MG63 (cell line): ENCODE measurements at places on chromosomes 2 and 18. TPM values are rescaled to one million over a fixed set of nuclear protein-coding genes. Genes with fewer than 3 reads are reported as not detected.
A peak's percentile ranks its signal among the peaks of the same experiment; 100 is the strongest.

DNA sequence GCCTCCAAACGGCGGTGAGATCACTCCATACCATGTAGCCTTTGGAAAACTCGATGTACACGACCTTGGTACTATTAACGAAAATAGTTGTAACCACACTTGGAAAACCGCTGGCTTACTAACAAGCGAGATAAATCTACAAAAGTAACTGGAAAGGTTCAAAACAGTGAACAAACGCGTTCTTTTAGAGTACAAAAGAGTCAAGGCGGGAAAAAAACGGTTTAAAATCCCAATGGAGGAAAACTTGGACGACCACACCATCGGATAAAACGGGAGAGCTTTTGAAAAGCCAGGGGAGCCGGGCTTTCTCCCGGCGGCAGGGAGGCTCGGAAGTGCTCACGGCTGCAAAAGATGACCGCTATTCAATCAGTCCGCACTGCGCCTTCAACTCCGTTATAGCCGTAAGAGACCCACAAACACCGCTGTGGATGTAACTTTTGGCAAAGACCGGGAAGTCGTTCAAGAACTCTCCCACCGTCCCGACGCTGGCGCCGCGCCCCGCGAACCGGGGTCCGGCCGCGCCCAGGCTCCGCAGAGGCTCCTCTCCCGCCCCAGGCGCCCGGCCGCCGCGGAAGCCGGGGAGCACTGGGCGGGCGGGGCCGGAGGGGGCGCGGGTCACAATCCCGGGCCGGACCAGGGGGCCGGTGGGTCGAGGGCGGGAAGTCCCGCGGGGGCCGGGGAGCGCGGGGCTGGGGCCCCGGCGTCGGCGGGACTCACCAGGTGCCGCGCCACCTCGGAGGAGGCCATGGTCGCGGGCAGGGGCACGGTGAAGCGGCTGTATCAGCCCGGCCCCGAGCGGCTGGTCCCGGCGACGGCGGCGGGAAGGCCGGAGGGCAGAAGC, 465 bp downstream of the SEPTIN10 start:
- DNase-seq, result peak; percentile 69

- no peak for DNase-seq
These were observed 23.8 kb downstream of the COPS8 start for GRCh38 chr2:237109421-237109934.

GRCh38 chr2:127619877-127620705, 25.9 kb upstream of the GPR17 start:
- no peak for DNase-seq

- no peak for DNase-seq
These were observed 116.0 kb downstream of the ZEB2 start for GRCh38 chr2:144403933-144404332.

- DNase-seq, result peak; percentile 54
These were observed 99.4 kb upstream of the SCN7A start for GRCh38 chr2:166593403-166593802.

DNA sequence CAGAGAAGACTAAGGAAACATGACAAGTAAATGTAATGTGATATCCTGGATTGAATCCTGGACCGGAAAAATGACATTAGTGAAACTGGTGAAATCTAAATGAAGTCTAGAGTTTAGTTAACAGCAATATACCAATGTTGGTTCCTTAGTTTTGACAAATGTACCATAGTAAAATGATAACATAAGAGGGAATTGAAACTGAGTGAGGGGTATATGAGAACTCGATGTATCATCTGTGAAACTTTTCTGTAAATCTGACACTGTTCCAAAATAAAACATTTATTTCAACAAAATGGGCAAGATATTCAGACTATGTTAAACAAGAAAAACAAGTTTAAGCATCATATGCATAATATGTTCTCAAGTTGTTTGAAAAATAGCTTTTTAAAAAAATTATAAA, 63.8 kb downstream of the OLA1 start:
- no peak for DNase-seq

- peak; percentile 43 for DNase-seq
These were observed 27.3 kb upstream of the NRP2 start for GRCh38 chr2:205654878-205655605.

GRCh38 chr2:205060269-205060668, 515.0 kb downstream of the PARD3B start:
- no peak for DNase-seq

GRCh38 chr2:216774180-216774579, 78.8 kb upstream of the IGFBP5 start:
- DNase-seq, result no peak

GRCh38 chr2:241030883-241031282, 32.5 kb downstream of the SNED1 start:
- no peak for DNase-seq

DNA sequence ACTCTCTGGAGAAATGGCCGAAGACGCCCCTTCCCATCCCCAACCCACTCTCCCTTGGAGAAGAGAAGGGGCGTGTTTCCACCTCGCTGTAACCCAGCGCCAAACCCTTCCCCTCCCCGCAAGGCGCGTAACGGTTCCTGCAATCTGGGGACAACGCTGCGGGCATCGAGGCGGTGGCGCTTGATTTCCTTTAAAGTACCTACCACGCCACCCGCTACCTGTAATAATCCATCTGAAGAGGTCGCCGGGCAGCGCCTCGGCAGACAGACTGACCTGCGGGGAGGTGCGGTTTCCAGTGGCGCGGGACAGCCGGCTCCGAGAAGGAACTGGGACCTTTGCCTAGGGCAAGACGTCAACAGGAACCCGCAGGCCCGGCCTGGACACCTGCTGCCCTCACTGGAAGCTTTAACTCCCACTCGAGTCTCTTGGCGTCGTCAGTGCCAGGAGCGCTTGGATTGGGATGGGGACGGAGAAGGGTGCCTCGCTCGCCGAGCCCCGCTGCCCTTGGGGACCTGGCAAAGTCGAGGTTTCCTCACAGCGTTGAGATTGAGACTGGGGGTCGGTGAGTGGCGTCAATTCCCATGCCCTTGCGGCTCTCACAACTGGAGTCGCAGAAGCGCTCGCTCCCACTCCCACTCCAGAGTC, at the start of gene CYP1B1:
TSS of gene CYP1B1 (minus strand) at position 645 of the 645 bp plus-strand sequence. CDS start 763 bp downstream, outside the sequence.
- no peak for DNase-seq

DNA sequence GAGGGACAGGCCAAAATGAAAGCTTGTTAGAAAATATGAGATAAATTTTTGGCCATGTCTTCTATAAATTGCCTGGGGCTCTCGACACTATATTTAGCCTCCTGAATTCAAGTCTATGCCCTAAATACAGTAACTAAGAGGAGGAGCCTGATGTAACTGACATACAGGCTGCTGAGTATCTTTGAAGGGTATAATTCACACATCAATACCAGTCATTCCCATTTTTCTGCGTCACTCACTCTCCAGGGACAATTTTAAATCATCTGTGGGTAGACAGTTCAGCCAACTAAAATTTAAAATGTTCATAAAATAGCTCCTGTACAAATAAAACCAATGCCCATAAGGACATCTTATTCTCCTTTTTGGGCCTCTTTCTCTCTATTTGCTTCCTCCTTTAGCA, 105.9 kb downstream of the AP1S3 start:
- no peak for DNase-seq

- no peak for DNase-seq
These were observed 48.9 kb downstream of the PLEKHA3 start for GRCh38 chr2:178529194-178529593.

The OSGEPL1 gene
- total RNA-seq, result 8.9 and 12.0 TPM in 2 replicates

The GALNT5 gene
- total RNA-seq, result 3.1 and 4.8 TPM in 2 replicates

The DUSP19 gene
- total RNA-seq, result 0.69 and 0.86 TPM in 2 replicates

The RNF125 gene
- 0.05 and 0.10 TPM in 2 replicates for total RNA-seq

The UGT1A10 gene
- 0.27 and 0.33 TPM in 2 replicates for total RNA-seq

The CFAP65 gene
- total RNA-seq, result 0.03 TPM in 1 of 2 replicates, not detected in the other

The CD8B2 gene
- not detected in 2 replicates for total RNA-seq

The KCNG2 gene
- total RNA-seq, result not detected in 2 replicates

The GPR17 gene
- not detected in 2 replicates for total RNA-seq

The IL36B gene
- total RNA-seq, result not detected in 2 replicates
